ENCODE measurements at places on chromosomes 4 and X.

DNA sequence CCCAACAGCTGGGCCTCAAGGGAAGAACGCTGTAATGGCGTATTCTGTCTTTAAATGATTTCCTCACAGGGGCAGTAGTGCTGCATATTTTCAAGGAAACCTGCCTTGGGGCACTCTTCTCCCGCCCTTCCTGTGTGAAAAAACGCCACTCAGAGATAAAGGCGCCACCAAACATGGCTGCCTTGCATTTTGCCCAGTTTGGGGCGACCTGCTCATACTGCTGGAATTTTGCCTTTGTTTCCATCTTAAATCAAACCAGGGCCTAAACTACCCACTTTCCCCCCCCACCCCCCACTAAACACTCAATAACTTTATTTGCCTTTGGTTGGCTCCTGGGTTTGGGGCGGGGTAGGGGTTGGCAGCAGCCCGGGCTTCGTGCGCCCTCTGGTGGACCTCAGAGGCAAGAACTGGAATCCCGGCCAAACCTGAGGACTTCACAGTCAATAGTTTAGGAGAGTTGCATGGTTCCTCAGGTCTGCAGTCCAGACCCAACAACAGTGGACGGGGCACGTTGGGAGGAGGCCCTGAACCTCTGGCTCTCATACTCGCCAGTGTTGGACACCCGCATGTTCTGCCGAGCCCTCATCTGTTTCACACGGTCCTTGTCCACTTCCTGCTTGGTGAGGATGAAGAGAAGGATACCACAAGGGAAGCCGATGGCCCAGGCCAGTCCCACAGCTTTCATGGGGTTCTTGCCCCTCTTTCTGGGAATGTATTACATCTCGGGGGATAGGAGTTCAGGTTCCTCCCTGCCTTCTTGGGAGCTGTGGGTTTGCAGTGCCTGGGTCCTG is 220.1 kb upstream of the STK26 start:
- peak; percentile 13 for DNase-seq

- no peak for DNase-seq
Observed at GRCh38 chr4:152392079-152392478, 143.8 kb downstream of the FBXW7 start.

GRCh38 chr4:165472943-165473676 is 94.3 kb downstream of the CPE start:
- no peak for DNase-seq

- no peak for DNase-seq
Observed at GRCh38 chr4:53039741-53040458, 177.8 kb downstream of the RASL11B start.

- no peak for DNase-seq
Observed at GRCh38 chr4:102216666-102217065, 128.6 kb downstream of the SLC39A8 start.

- DNase-seq: no peak
Observed at GRCh38 chr4:113384600-113384999, 335.1 kb downstream of the ANK2 start.

DNA sequence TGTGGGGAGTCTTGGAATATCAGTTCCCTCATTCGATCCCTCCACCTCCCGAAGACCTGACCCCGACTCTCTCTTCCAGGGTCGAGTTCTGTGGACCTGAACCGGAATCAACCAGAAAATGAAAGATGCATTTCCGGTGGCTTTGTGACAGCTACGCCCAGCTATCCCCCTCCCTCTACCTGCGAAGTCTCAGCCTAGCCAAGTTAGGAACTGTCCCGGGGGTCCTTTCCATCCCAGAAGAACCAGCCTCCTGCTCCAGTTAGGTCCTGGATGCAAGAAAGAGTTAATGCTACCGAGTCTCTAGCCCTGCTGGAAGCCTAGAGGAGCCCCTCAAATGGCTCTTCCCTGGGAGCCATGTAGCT is 13.4 kb upstream of the ETDC start:
- DNase-seq: no peak

DNA sequence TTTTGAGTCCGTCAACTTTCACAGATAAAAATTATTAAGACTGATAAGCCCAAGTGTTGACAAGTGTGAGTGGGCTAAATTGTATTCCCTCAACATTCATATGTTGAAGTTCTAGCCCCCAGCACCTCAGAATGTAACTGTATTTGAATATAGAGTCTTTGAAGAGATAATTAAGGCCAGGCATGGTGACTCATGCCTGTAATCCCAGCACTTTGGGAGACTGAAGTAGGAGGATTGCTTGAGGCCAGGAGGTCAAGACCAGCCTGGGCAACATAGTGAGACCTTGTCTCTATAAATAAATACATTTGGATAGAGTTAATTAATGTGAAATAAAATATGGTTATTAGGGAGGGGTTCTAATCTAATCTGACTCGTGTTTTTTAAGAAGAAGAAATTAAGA is 29.7 kb upstream of the SLC25A4 start:
- DNase-seq: no peak

GRCh38 chrX:39144956-39145355 is 343.7 kb downstream of the MID1IP1 start:
- no peak for DNase-seq

- no peak for DNase-seq
Observed at GRCh38 chr4:57342411-57342810, 232.2 kb upstream of the IGFBP7 start.

DNA sequence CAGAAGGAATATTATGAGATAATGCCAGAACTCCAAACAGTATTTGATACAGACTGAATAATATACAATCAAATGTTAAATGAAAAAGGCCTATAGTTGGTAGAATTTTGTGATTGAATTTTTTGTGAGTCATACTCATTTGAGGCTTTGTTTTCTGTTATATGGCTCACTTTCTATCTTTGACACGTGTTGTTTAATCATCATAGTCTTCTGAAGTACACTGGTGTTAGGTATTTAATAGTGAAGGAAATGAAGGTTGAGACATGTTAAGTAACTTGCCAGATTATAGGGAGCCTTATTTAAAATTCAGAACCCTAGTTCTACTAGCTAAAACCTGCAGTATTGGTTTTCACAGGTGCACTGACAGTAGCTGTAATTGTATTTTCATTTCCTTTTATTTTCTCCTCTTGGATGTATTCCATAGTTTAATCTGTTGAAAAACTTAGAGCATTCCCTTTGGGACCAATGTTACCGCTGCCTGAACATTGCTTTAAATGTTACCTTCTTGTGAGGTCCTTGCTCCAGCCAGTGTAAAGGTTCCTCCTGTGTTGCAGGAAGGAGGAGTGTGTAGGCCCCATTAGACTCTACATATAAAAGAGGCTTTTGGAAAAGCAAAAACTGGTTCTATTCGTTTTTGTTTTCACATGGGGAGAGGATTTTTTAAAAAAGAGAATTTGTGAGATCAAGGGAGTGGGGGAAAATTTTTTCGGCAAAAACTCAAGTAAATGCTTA is 224.1 kb downstream of the ARHGAP10 start:
- no peak for DNase-seq

- no peak for DNase-seq
Observed at GRCh38 chr4:146154057-146154456, 21.5 kb upstream of the LSM6 start.

DNA sequence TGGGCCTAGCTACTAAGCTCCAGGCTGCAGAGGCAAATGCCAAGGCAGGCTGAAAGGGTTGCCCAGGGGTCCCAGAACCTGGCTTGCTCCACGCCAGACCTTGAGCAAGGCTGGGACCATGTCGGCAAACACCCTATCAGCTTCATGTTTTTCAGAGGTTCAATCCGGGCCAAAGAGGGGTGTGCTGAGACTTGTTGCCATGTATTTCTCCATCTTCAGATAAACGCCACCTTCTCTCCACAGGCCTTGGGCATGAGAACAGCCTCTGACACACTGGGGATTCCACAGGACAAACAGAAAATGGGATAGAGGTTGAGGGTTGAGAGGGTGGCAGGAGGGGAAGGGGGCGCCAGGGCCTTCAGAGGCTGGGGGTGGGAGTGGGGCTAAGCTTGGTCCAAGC is 8.6 kb downstream of the PJA1 start:
- DNase-seq: no peak

DNA sequence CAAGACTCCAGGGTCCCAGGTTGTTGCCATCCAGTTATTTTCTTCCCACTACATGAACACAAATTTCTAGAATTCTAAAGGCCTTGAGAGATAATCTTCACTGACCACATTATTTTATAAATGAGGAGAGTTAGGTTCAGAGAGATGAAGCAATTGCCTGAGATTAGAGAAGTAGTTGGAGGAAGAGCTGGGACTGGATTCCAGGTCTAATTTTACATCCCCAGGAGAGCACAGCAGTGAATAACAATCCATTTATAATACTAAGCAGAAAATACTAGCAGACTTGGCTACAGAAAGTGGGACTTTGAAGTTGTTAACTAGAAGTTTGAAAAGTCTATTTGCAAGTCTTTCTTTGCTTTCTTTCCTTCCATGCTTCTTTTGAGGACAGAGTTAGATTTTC is 231.3 kb upstream of the S100G start:
- DNase-seq: no peak

- no peak for DNase-seq
Observed at GRCh38 chr4:13413729-13414437, 70.3 kb downstream of the RAB28 start.

DNA sequence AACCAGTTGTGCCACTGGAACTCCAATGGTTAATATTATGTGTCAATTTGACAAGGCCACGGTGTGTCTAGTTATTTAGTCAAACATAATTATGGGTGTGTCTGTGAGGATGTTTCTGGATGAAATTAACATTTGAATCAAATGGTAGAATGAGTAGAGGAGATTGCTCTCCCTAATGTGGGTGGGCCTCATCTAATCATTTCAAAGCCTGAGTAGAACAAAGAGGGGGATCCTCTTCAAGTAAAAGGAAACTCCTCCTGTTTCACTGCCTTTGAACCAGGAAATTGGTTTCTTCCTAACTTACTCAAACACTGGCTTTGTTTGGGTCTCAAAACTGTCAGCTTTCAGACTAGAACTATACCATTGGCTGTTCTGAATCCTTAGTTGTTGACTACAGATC is 1692.1 kb downstream of the PCDH19 start:
- no peak for DNase-seq

- no peak for DNase-seq
Observed at GRCh38 chr4:183101956-183102480, 3.0 kb downstream of the WWC2 start.

DNA sequence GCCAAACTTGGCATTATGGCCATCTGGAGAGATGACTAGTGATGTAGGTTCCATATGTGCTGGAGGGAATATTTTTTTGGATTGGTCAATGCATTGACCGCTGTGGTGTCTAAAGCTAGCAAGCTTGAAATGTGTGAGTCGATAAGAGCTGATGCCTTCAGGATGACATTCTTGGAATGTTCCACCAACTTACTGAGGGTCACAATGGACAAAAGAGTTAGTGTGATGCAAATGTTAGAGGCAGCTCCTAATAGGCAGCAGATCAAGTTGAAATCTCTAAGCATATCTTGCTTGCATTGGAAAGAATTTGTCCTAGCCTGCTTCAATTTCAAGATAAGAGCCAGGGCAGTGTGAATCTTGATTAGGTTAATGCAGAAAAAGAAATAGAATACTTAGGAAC is 210.4 kb upstream of the AFF2 start:
- DNase-seq: no peak

DNA sequence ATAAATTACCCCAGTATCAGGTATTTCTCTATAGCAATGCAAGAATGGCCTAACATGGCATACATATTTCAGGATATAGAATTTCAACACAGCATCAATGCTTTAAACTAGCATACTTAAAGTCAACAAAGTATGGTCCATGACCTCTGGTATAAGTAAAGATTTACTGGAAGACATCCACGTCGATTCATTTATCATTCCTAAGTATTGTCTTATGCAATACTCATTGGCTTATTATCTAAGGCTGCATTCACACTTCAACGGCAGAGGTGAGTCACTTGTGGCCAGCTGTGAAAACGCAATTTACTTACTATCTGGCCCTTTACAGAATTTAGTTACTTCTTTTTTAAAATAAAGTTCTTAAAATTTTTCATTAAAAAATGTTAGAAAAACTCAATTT is 42.6 kb downstream of the ADGRA3 start:
- DNase-seq: no peak

- DNase-seq: peak; percentile 16
Observed at GRCh38 chrX:34300871-34301270, 168.8 kb upstream of the FAM47A start.

DNA sequence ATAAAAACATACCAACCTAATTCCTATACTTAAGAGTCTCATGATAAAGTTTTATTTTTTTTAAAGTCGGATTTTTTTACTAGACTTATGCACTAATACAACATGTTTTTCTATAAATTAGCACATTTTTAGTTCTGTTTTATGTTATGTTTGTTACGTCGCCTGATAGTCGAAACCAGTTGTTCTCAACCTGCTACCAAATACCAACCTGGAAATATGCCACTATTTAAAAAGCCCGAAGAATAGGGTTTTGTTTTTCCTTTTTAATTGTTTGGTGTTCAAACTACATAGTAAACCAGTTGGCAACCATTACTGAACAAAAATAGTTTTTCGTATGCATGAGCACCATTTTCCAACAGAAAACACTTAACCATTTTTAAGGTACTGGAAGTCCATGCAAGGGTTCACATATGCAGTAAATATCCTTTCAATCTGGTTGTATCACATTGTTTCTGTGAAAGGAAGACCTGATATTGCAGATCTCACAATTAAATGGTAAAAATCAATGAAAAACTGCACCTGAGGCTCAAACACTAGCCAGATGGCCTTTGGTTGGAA is 1.4 kb downstream of the WDFY3 start:
- DNase-seq: no peak

- no peak for DNase-seq
Observed at GRCh38 chrX:21379991-21380390, 5.8 kb downstream of the CNKSR2 start.

GRCh38 chrX:47226531-47227333 is 6.1 kb upstream of the USP11 start:
- DNase-seq: no peak

- DNase-seq: no peak
Observed at GRCh38 chr4:85787133-85787532, 312.2 kb downstream of the ARHGAP24 start.

DNA sequence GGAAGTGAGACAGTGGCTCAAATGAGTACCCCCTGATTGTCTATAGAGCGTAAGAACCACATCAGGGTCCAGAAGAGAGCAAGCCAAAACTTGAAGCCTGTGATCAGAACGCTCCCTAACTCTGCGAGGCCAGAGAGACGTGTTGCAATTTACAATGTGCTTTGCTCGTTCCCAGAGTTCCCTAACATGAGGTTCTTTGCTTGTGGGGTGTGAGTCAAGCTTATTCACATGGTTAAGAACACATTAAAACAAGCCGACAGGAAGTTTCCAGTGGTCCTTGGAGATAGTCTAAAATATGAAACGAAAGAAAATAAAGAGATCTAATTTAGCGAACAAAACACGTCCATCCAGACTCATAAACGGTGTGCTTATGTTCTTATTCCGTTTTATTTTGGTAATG is 702.3 kb downstream of the TRIML1 start:
- DNase-seq: no peak

DNA sequence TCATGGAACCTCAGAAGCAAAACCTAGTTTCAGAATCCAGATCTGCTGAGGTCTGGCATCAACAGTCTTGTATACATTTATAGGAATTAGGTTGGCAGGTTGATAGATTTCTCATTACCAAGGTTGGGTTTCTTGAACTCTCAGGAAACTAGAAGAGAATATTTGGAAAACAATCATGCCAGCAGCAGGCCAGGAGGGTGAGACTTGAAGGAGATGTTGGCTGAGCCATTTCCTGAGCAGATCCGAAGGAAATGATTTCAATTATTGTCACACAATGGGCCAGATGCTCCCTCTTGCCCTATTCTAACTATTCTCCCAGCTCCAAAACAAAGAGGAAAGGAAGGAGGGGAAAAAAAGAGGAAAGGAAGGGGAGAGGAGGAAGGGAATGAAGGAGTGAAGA is 45.2 kb downstream of the SHROOM4 start:
- no peak for DNase-seq
